ENCODE measurements at places on chromosomes 5 and 9.

GRCh38 chr5:10832987-10833386, 72.0 kb upstream of the DAP start:
- peak; percentile 21 for DNase-seq

DNA sequence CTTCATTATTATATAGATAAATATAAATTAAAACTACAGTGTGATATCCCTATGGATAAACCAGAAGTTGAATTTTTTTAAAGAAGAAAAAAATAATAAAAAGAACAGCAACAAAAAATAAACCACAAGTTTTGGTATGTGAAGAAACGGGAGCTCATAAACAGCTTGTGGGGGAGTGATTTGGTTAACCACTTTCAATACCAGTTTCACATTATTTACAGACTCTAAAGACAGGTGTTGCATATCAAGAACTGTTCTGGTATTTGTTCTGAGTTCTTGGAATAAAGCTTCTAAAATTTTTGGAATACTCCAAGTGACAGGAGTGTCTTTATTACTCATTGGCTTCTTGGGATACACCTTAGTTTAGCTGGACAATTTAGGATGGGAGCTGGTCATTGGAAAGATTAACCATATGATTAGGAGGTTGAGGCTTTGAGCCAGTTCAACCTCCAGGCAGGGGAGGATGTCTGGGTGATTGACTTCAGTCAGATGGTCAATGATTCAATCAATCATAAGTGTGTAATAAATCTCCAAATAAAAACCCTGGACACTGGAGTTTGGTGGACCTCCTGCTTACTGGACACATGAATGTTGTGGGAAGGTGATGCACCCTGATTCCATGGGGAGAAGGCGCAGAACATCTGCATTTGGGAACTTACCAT, 2223.1 kb upstream of the C9orf72 start:
- no peak for DNase-seq

- no peak for DNase-seq
Measured at GRCh38 chr5:936149-937144, 43.8 kb downstream of the TRIP13 start.

DNA sequence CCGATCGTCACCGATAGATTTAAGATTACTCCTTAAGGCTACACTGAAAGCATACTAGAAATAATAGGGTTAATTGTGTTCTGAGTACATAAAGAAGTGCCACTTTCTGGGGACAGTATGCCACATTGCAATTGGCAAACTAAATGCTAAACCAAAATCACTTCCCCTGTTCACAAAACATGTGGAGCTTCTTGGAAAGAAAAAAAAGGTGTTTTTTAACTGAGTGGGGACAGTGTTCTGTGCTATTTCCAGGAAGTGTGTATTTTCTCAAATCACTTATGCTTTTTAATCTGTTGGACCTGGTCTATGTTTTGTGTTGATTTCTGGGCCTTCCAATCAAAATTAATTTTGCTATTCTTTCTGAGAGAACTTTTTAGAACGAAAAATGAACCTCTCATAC, 149.3 kb upstream of the MPDZ start:
- no peak for DNase-seq

DNA sequence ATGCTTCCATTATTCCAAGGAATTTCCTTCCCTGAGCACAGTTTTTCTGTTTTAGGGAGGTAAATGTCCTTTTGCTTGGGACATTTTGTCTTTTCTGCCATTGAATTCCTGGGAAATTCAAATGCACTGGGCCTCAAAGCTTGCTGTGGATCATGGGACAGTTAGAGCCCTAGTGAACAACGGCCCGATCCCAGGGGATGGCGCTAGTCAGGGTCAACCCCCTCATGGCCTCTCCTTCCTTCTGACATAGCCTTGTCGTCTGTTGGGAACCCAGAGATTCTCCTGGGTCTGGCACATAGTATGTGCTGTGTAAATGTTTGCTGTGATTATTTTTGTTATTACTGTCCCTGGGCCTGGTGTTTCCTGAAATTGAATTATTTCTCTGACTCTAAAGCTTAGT, 30.7 kb upstream of the COL15A1 start:
- no peak for DNase-seq

DNA sequence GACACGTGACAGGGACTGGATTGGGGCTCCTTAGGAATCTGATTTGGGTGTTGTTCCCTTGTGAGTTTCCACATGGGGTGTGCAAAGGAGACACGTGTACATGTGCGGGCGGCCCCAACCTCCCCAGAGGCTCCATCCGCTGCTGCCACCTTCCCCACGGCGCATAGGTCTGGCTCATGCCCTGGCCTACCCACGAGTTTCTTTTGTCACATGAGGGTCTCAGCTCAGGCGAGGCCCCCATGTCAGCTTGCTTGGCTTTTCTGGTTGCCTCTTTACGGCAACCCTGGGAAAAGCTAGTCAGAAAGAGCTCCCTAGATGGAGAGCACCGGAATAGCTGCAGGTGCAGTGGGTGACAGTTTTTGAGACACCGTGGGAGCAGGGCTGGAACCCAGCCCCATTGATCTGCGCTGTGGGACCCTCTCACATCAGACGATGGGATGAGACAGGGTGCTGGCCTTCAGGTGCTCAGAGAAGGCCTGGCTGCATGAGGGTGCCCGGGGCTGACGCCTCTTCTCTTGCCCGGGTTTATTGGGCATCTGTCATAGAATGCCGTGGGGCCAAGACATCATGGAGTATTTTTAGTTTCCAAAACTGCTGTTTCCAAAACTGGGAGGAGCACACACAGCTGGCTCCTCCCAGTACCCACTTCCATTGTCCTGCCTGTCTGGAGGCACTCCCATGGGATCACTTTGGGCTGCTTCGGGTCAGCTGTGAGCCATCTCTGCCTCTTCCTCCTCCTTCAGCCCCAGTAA, 107.8 kb downstream of the WNK2 start:
- DNase-seq = no peak

- no peak for DNase-seq
Measured at GRCh38 chr5:58149345-58149744, 310.5 kb downstream of the PLK2 start.

DNA sequence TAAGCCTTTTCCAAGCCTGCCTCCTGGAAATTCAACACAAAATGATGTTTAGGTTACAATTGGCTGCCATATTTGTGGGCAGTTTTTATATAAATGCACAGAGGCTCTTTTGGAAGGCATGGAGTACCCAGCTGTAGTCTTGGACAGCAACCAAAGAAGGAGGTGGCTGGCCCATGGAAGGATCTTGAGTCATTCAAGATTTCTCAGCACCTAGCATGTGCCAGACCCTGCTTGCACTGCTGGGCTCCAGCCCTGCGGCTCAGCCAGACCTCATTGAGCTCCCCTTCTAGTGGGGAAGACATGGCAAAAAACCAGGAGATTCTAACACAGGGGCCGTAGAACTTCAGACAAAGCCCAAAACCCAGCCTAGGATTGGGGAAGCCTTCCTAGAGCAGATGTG, 22.1 kb downstream of the JADE2 start:
- peak; percentile 88 for DNase-seq

Measured in AG08396 (cell line).